ENCODE measurements at places on chromosomes 7 and 10.
A peak's percentile ranks its signal among the peaks of the same experiment; 100 is the strongest.

- no peak for DNase-seq
These were observed 105.4 kb downstream of the ODAD2 start for GRCh38 chr10:27893358-27893954.

GRCh38 chr10:86855513-86855912, 99.1 kb downstream of the BMPR1A start:
- DNase-seq = no peak

- no peak for DNase-seq
These were observed 455 bp downstream of the CUL2 start for GRCh38 chr10:35089611-35090161.

DNA sequence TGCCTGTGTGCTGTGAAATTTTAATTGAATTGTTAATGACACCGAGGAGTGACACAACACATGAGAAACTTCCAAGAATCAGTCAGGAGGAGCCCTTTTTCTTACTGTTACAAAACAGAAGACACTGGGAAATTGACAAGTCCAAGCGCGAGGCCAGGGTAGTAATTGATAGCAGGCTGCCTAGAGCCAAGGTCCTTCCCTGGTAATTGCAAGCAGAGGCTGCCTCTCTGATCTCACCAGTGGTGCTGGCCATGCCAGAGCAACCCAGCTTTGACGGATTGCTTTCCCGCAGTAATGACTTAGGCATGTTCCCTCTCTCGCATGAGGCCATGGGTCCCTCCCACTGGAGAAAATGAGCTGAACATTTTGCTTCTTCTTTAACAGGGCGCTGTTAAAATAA, 111.5 kb downstream of the LRMDA start:
- DNase-seq = peak; percentile 93

DNA sequence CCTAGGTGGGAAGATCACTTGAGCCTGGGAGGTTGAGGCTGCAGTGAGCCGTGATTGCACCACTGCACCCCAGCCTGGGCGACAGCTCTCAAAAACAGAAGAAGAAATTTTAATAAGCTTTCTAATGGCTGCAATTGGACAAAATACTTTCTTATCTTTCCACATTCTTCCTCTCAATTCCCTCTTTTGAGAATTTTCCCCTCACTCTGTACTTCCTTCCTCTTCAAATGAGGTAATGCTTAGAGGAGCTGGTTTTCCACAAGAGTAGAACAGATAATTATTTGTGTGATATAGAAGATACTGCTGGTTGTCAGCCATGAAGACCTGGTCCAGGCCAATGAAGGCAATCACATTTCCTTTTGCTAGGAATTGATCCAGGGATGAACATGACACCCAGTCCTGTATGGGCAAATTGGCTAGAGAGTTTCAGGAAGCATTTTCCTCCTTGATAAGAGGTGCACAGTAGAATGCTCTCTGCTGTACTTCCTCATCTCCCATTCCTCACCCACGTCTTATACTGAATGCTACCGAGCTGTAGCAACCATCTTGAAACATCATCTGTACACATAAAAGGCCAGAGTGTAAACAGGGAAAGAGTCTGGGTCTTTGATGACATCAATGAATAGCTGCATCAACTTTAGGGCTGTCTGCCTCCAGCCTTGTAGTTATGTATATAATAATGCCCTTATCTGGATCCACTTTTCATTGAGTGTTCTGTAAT, 103.9 kb downstream of the CDK6 start:
- DNase-seq = no peak

DNA sequence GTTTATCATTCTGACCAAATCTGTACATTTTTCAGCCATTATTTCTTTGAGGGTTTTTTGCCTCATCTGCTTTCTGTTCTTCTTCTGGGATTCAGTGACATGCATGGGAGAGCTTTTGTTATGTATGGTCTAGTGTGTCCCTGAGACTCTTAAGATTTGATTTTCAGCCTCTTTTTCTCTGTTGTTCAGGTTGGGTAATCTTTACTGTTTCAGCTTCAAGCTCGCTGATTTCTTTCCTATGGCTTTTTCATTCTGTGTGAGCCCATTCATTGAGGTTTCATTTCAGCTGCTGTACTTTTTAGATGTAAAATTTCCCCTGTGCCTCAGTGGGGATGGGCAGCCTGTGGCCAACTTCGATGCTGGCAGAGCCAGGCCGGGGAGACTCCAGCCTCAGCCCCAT, 38.1 kb downstream of the FOXK1 start:
- no peak for DNase-seq

GRCh38 chr10:128242641-128243040, 116.4 kb upstream of the MKI67 start:
- DNase-seq = no peak

GRCh38 chr7:37448636-37449361, at the start of gene ELMO1:
ELMO1 (minus strand) TSS chr7:37448864; CDS start chr7:37342690, 106,174 bp downstream.
- DNase-seq = peak; percentile 18

GRCh38 chr7:15820319-15820718, 133.8 kb upstream of the MEOX2 start:
- no peak for DNase-seq

DNA sequence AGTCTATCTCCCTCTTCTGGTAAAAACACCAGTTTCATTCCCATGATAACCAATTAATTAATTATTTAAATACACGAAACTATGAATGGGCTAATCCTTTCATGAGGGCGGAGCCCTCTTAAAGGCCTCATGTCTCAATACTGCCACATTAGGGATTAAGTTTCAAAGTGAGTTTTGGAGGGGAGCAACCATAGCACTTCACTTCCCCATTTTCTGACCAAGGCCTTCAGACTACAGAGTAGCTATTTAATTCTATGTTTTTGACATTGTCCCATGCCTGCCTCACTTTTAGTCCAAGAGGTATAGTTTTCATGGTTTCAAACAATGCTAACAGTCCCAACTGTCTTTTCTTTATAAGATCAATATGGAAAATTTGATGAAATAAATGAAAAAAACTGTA, 618.6 kb downstream of the ZWINT start:
- DNase-seq = no peak

DNA sequence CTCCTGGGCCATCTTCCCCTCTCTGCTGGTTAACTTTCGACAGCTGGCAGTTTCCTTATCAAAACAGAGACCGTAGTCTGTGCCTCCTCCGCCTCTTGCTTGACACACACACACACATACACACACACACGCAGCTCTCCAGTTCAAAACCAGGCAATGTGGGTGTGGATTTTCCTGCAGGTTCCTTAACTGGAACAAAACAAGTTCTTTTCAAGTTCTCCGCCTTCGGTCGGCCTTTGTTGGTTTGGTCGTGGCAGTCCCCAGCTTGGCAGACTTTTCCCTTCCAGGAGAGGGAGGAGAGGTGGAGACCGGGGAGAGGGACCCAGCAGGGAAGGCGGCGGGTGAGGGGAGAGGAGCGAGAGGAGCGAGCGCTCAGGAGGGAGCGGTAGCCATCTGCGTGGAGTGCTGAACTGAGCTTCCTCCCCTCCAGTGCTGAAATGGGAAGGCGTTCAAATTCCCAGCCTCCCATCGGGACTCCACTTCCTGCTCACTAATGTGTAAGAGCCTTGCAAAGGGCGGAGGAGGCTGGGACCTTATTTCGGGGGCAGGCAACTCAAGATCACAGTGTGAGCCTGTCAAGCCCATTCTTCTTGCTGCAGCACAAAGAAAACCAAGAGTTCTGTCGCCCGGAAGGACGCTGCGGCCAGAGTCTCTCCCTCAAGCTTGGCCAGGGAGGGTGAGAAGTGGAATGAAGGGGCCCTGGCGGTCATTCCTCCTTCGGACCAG, 120.6 kb downstream of the PRPF18 start:
- peak; percentile 90 for DNase-seq

DNA sequence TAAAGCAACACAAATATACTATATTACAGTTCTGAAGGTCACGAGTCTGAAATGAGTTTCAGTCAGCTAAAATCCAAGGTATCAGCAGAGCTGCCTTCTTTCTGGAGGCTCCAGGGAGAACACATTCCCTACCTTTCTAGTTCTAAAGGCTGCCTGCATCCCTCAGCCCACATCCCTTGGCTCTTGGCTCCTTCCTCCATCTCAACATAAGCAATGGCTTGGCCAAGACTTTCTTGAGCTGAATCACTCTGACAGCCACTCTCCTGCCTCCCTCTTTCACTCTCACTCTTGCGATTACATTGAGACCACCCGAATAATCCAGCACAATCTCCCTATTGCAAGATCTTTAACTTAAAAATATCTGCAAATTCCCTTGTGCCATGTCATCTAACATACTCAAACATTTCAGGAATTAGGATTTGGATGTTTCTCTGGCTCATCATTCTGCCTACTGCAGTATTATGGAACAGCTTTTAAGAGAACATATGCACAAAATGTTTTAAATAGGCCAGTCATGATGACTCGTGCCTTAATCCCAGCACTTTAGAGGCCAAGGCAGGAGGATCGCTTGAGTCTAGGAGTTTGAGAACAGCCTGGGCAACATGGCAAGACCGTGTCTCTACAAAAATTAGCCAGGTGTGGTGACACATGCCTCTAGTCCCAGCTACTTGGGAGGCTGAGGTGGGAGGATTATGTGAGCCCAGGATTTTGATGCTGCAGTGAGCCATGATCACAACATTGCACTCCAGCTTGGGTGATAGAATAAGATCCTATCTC, 144.2 kb upstream of the VSTM2A start:
- no peak for DNase-seq

DNA sequence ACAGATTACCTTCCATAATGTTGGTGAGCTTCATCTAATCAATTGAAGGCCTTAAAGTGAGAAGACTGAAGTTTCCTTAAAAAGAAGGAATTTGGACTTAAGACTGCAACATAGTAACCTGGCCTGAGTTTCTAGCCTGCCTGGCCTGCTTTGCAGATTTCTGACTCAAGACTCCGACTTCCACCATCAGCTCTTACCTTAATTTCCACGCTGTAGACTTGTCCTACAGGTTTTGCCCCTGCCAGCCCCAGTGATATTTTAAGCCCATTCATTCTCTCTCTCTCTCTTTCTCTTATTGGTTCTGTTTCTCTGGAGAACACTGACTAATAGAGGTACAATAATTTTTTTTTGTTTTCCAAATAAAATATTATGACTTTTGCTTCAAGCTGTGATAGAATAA, 862.3 kb upstream of the GHITM start:
- DNase-seq = no peak

DNA sequence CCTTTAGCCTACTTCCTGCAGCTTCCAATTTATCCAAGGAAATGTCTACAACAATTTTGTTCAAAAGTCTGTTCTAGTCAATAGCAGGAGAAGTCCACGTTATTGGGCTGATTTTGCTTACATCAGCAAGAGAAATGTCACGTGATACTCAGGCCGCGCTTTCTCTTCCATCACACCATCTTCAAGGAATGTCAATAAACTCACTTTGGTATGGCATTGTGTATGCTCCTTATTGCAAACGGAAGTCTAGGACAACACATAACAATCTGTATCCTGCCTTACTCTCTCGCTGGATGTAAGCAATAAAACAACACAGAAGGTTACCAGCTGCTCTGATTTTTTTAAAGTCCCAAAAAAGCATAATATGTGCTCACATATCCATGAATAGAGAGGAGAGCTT, 17.1 kb upstream of the STK17A start:
- no peak for DNase-seq

DNA sequence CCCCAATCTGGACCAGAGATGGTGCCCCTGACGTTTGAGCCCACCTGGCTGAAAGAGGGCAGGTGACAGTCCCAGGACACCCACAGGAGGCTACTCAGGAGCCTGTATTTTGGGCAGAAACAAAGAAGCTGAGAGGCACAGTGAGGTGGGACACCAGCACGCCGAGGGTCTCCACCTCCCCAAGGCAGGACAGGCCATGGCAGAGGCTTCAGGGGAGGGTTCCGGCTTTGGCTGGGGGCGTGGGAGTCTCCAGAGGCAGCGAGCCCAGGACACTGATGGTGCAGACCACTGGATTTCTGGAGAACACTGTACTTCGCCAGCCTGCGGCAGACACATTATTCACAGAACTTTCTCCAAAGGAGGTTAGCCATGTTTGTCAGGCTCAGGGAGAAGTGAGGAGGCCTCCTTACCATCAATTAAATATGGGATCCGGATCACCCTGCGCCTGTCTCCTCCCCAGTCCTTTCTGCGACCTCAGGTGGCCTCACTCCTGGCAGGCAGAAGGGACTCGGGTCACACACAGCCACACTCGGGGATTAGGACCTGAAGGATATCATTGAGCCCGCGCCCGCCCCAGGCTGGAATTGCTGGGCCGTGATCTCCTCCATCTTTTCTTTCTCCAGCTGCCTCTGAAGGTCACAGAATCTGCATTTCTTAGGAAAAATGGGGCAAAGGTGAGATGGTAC, 98.3 kb downstream of the MKI67 start:
- no peak for DNase-seq

GRCh38 chr7:79293655-79294142, 159.8 kb downstream of the MAGI2 start:
- no peak for DNase-seq

DNA sequence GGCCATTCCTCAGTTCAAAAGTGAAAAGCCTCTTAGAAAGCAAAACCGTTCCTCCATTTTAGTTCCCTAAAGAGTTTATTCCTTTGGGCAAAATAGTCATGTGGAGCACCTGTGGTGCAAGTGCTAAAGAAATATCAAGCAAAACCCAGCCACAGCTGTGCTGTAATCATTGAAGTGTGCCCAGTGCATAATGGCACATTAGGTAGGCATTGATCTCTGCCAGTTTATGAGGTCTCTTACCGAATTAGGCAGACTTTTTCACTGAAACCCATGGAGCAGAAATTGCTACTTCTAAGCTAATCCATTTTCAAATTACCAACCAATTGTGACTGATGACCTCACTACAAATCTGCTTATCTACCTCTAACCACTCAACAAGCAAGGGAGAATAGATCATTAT, 97.2 kb upstream of the SEMA3A start:
- DNase-seq = no peak

DNA sequence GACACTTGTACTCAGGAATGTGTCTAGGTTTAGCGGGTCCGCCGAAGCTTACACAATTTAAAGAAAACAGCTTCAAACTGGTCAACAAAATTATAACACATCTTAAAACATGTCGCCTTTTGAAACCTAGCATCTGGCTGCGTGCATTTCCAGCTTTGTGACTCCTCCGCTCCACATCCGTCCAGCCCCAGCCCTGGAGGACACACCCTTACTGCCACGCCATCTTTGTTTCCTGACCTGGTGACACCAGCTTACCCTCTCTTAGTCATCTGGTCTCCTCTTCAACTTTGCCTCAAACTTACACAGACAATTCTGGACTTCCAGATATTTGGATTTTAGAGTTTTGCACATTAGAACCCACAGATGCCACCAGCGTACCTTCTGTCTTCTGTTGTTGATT, 198.7 kb upstream of the VSTM2A start:
- no peak for DNase-seq

- DNase-seq = no peak
These were observed 568.7 kb downstream of the ETV1 start for GRCh38 chr7:13420726-13421125.

DNA sequence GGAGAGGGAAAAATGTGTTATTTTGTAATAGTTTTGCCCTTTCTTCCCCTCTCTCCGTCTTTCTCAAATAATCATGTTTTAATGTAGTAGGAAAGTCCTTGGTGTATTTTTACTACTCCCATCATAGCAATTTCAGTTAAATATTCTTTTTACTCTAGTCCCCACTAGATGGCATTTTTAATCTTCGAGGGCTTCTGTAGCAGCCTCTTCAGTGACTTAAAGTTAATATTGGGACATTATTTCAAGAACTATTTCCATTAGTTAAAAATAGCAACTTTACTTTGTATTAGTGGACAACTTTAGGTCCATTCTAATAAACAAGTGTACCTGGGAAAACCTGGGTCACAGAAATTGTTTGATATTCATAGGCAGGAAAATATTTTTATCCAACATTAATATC, 23.0 kb downstream of the EDRF1 start:
- DNase-seq = no peak

Measured in stromal cell of bone marrow (primary cell).